Transverse colon (tissue), 4 donors: ENCODE measurements at places on chromosomes 5 and 9. TPM values are rescaled to one million over a fixed set of nuclear protein-coding genes. Genes with fewer than 3 reads are reported as not detected.

GRCh38 chr9:128908372-128908771, 12.4 kb upstream of the PHYHD1 start:
- no peak for DNase-seq

The TSSK1B gene
- not detected for total RNA-seq

- DNase-seq: peak; percentile 66
Observed at GRCh38 chr5:141513627-141514329, 24.9 kb downstream of the PCDHGC5 start.

The IDNK gene
- 18.7 TPM for total RNA-seq

- DNase-seq: no peak
Observed at GRCh38 chr9:118148990-118149389, 444.8 kb downstream of the TLR4 start.

- no peak for DNase-seq
Observed at GRCh38 chr9:545480-545879, 296.0 kb upstream of the DMRT1 start.

DNA sequence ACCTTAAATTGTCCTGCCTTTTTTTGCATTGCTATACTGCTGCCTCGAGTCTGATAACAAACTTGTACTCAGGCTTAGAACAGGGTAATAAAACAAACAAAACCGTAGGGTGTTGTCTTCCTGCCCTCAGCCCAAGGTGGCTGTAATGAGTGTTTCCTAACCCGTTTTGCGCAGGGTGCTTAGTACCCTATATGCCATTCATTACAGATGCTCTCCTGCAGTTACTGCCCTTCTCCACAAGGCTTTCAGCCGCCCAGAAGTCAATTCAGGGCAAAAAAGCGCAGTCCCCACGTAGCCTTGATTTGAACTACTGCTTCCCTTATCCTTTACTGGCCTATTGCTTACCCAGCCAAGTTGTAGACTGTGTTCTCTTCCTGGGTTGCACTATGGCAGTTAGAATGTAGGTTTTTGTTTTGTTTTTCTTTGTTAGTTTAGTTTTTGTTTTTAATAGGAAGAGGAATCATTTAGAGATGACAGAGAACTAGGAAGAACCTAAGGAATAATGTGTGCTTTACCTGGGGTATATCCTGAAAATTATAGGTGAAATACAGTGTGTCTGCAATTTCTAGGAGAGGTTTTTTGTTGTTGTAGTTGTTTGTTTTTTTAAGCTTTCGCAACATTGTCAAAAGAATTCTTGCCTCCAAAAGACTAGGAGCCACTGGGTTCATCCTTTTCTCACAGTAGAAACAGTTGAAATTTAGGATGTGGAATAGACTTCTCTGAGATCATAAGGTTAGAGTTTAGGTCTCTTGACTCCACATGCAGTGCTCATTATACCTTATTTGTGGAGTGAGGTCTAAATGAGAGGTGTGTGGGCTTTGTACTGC, 1.3 kb downstream of the HMGXB3 start:
- DNase-seq: peak; percentile 59

The SRP19 gene
- total RNA-seq: 58.6 TPM

- DNase-seq: no peak
Observed at GRCh38 chr5:132102101-132102701, 28.6 kb downstream of the CSF2 start.

The PRRC2B gene
- total RNA-seq: 75.2 TPM

DNA sequence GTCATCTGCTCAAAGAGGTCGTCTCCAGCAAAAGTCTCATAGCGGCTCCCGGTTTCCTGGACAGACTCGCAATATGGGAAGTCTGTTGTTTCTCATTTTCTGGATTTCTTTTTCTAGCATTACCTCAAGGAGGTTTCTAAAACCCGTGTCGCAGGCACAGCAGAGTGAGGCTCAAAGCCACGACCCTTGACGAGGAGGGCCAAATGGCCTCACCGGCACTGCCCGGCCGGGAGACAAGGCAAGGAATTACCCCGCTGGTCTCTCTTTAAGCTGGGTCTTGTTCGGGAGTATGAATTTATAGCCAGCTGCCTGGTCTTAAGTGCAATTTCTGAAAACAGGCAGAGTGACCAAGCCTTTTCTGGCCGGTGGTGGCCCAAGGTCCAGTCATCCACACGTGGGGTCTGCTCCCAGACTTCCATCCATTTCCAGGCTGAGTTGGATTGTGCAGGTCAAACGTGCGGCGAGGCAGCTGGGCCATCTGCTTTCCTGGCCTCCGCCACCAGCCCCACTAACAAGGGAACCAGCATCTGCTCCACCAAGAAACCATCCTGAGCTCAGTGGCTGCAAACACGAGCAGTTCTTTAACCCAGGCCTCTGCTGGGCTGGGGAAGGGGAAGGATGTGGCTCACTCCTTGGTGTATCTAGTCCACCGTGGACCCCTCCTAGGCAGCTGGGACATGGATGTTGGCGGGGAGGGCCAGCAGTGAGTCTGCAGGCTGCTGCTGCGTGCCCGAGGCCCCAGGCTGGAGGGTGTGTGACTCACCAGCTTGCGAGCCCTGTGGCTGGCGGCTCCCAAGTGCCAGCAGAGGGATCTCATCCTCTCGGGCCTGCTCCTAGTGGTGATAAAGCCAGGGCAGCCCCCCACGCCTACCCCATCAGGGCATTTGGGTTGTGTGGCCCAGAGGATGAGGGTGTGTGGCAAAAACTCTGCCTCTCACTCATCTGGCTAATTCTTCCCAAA, 55.6 kb upstream of the COL5A1 start:
- DNase-seq: no peak

The MAST4 gene
- total RNA-seq: 27.0 TPM

The PCDHGA11 gene
- total RNA-seq: 5.8 TPM
